ENCODE measurements at places on chromosomes 3 and 15.

DNA sequence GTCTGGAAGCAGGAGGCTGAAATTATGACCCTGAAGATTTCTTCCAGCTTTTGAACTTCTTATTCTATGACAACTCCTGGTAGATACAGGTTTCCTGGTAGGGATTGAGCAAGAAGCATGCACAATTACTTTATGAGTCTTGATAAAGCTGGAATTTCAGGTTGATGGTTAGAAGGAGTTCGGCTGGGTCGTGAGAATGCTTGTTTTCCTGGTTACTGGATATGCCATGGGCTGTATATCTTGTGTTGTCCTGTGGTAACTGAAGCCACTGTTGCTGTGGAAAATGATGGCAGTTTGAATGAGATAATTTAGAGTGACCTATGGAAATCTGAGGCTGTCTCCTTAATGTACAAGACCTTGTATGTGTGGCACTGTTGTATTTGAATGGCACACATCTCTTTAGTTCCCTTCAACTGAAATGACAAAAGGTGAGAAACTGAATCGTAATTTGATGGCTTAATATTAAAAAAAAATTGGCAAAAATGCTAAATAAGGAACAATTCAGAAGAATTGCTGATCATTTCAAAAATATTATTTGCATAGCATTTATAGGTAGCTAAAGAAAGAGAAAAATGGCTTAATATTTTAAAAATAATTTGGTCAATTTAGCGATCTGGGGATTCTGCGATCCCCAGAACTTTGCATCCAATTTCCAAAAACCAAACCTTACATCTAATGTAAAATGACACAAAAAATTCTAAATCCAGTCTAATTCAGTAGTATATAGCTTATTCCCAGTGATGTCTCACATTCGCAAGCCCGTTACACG, 1.1 kb upstream of the UBE2E1 start:
- no peak for DNase-seq

DNA sequence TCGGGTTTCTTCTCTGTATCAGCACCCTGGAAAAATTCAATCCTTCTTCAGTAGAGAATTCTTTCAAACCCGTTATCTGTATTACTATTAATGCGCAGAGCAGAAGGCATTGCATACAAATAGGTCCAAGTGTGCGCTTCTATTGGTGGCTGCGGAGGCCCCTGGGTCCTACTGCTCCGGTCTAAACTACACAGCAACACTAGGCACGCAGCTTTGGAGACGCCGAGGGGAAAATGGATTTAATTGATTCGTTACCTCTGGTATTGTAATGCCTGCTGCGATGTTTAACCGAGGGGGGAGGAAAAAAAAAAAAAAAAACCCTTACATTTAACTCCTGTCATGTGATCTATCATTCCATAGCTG, at the start of gene ROBO1:
Gene ROBO1 (minus strand): TSS at position 94 of the 363 bp plus-strand sequence.
- DNase-seq: no peak

GRCh38 chr15:55247311-55247710, 42.3 kb downstream of the RAB27A start:
- no peak for DNase-seq

DNA sequence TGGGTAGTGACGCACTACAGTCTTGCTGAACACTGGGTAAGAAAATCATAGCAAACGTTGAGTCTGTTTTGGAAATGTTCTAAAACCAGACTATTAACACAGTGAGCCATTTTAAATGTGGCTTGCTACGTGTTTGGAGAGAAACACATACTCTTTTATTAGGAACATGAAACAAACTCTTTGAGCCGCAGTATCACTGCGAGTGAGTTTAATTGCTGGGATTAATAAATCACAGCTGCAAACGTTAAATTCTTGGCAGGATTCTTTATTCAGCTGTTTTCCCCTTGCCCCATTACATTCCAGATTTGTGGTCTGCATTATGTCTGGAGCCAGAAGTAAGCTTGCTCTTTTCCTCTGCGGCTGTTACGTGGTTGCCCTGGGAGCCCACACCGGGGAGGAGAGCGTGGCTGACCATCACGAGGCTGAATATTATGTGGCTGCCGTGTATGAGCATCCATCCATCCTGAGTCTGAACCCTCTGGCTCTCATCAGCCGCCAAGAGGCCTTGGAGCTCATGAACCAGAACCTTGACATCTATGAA, 33.6 kb downstream of the BTD start:
- DNase-seq: no peak

DNA sequence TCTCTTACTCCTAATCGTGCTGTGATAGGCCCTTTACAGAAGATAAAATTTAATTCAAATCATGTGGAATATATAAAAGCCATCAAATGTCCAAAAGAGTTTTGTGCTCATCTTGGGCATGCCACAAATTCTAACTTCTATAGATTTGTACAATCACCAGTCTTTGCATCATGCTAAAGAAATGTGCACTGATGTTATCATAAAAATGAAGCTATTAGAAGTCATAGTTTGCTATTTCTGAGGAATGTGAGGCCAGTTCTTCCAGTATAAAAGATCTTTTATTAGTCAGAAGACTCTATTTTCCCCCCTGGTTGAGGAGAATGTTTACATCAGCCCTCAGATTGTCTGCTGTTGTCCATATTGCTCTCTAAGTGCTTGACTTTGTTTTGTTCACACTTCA, 2.1 kb upstream of the ANXA2 start:
- DNase-seq: no peak

GRCh38 chr3:111303760-111304159, 232.1 kb downstream of the NECTIN3 start:
- DNase-seq: no peak

- no peak for DNase-seq
These were observed 21.3 kb downstream of the PGPEP1L start for GRCh38 chr15:98986281-98986680.

DNA sequence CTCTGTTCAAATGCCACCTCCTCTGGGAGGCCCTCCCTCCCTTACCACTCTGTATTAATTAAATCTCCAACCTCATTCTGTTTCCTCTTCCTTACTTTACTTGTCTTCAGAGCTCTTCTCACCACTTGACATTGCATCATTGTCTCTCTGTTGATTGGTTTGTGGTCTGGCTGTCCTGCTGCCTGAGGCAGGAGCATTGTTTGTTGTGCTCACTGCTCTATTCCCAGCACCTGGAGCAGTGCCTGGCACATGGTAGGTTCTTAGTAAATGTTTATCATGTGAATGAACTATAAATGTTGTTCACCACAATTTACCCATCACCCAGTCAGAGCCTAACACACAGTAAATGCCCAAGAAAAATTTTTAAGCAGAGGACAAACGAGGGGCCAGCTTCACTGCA, 6.7 kb upstream of the BFSP2 start:
- DNase-seq: no peak

DNA sequence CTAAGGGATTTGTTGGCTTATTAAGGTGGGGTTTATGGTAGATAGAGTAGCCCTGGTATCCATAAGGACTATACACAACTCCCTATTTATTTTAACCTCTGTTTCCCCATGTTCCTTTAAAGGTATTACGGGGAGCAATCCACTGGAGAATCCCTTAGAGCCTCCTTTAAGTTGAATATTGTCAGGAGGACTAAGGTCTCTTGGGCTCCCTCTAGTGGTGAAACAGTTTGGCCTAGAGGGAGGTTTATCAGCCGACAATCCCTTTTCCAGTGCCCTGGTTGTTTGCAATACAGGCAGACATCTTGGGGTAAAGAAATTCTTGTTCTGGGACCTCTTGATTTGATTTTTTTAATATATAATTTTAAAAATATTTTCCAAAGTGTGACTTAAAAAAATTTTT, 12.9 kb downstream of the OPA1 start:
- DNase-seq: no peak

- no peak for DNase-seq
These were observed 129.7 kb upstream of the ROPN1 start for GRCh38 chr3:124121379-124122312.

GRCh38 chr15:58555162-58556027, 123.6 kb downstream of the LIPC start:
- DNase-seq: no peak

DNA sequence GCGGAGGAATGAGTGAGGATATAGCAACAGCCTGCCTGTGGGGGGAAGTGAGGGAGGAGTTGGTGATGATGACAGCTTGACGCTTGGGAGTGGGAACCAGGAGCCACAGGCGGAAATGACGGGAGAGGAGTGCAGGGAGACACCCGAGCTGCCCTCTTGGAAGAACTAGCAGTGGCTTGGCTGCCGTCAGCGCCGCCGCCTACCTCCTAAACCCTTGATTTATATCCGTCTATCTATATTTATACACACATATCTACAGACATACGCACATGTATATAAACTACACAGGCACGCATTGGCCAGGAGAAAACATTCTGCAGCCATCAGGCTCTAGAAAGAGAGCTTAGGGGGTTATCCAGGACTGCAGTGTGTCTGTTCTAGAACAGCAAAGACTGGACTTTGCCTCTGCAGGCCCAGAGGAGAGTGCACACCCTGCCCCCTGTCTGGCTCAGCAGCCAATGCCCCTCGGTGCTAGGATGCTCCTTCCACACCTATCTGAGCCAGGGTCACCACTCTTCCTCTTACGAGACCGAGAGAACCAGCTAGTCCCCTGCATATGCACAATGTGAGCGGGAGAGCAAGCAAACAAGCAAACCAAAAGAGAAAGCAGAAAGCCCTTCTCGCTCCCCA, 45.3 kb upstream of the MAGEF1 start:
- no peak for DNase-seq

GRCh38 chr15:93089727-93090305, 805 bp upstream of the RGMA start:
- no peak for DNase-seq

DNA sequence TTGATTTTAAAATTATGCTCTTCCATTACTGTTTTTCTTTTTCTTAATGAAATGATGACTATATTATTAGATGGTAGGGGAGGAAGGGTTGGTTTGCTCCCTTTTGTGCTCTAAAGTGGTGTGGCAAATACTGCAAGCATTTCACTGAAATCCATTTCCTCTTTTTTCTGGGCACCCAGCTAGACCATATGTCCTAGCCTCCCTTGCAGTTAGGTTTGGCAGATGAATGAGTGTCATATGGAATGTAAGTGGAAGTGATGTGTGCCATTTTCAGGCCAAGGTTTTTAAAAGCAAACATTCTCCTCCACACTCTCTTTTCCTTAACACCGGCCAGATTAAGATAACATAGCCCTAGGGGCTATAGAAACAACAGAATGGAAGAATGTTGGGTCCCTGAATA, 363.0 kb downstream of the FGF12 start:
- DNase-seq: no peak

GRCh38 chr3:81354119-81354518, 407.3 kb downstream of the GBE1 start:
- DNase-seq: no peak

DNA sequence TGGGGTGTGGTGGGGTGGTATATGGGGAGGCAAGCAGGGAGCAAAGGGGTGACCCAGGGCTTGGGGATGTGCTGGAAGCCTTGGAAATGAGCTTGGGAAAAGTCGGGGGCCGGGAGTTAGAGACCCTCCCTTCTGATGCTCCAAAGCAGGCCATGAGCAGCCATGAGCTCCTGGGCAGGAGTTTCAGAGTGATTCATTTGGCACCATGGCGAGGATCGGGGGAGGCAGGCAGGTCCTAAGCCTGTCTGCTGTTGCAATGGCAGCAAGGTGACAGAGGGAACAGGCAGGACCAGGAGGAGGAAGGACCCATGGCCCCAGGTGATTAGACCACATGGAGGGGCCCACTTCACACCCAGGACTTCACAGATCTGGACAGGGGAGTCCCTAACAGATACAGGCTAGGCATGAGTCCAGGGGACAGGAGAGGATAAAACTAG, 21.3 kb downstream of the RGMA start:
- DNase-seq: no peak

DNA sequence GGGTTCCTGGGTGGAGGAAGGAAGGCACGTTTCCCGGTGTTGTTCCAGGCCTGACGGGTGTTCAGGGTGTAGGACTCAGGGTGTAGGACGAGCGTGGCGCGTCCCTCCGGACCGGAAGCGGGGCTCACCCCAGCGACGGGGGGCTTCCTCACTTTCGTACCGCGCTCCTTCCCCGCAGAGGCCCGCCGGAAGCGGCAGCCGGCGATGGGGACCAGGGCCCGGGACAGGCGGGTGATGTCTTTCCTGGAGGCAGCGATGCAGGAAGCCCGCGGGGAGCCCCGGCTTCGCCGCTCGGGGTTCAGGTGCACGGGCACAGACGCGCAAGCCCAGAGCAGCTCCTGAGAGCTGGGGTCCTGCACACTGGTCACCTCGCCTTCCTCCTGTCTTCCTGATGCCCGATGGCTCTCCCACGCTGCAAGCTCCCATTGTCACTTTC, 13.4 kb downstream of the FOXL2NB start:
- DNase-seq: no peak

DNA sequence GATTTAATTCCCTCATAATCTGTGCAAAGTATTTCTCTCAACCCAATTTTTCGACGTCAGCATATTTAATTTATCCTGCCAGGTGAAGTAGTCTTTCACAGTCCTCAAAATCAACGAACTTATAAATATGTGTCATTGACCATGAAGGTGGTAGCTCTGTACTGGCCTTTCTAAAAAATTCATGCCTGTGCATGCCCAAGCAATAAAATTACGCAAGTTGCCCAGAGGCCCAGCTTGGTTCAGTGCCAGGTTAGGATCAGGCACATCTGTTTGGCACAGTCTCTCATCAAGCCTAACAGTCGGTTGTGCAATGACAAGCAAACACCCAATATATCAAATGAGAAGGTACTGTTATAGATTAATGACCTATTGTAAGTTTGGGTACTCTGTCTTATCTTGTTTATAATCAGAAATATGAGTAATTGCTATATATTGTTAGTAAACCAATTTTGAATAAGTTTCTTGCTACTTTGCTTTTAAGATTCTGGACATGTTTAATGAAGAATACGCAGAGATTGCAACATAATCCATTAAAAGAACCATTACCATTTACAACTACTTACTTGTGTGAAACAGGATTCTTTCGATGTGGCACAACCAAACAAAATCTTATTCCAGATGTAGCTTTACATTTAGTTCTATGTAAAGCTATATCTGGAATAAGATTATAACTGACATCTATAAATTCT, 159.0 kb upstream of the IL12A start:
- no peak for DNase-seq
